ENCODE measurements at places on chromosomes 12 and 14.

GRCh38 chr12:48446161-48446776 is 26.1 kb upstream of the ANP32D start:
- no peak for DNase-seq

GRCh38 chr12:31887109-31887811 is 72.0 kb upstream of the RESF1 start:
- DNase-seq, result peak; percentile 31

- peak; percentile 86 for DNase-seq
Measured at GRCh38 chr14:77707724-77708408, at the start of the genes ALKBH1 and SLIRP. Gene ALKBH1 (minus strand): TSS chr14:77708023. CDS start chr14:77708004, 19 bp downstream. Gene SLIRP (plus strand): TSS chr14:77708103. CDS start chr14:77708112, 9 bp downstream.

GRCh38 chr14:101031186-101031585 is 127.7 kb upstream of the RTL1 start:
- DNase-seq, result no peak

GRCh38 chr14:105487986-105488777 is 1.5 kb downstream of the CRIP1 start:
- DNase-seq, result peak; percentile 45

GRCh38 chr12:23853640-23854039 is 95.8 kb downstream of the SOX5 start:
- no peak for DNase-seq

GRCh38 chr12:104513681-104514080 is 56.9 kb downstream of the CHST11 start:
- no peak for DNase-seq

DNA sequence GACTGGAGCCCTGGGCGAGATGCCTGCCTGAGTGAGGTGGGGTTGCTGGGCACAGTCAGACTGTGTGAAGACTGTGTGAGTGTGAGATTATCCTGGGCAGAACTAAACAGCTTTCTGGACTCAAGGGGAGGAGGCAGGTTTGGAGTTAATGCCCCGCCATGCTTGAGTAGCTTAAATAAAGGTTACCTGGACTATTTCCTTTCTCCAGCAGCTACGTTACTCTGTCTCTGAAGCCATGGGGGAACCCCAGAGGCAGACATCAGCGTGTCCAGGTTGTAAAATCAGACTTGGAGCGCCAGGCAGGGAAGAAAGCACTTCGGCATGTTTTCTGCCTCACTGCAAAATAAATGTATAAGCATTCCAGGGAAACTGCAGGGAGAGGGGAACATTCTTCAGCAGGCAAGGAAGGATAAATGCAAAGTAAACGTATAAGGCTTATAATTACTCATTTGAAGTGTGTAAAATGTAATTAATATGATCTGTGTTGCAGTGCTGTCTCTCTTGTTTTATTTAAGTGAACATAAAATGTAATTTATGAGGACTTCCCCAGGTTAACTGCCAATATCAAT is 129.7 kb downstream of the CHST11 start:
- no peak for DNase-seq

GRCh38 chr14:43369710-43370564 is 1137.1 kb downstream of the FSCB start:
- no peak for DNase-seq

DNA sequence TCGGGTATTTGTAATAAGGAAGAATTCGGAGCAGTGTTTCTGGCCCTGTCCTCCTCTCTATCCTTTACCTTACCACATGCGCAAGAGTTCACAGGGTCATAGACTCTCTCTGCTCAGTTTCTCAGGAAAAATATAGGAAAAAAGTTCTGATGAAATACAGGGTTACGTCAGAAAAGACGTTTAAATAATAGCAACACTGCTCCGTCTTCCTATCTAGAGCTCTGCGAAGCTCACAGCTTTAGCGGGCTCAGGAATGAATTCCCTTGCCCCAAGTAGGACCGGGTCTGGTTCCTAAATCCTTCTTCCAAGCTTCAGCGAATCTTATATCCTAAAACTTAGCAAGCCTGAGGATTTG is 365 bp downstream of the CCDC59 start:
- no peak for DNase-seq

- no peak for DNase-seq
Measured at GRCh38 chr12:84874125-84874824, 38.3 kb downstream of the SLC6A15 start.

- DNase-seq, result no peak
Measured at GRCh38 chr12:110948041-110948440, 27.7 kb upstream of the MYL2 start.

DNA sequence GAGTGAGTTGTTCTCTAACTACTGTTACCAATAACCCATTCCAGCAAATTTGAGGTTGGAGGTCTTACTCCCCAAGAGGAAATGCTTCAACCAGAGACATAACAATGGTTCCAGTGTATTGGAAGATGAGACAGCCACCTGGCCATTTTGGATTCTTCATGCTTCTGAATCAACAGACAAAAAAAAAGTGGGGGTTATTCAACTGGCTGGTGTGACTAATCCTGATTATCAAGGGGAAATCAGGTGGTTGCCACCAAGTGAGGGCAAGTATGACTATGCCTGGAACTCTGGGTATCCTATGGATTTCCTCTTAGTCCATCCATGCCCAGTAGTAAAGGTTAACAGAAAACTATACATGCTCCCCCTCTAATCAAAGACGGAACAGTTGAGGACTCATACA is 29.9 kb upstream of the ZNF641 start:
- no peak for DNase-seq

DNA sequence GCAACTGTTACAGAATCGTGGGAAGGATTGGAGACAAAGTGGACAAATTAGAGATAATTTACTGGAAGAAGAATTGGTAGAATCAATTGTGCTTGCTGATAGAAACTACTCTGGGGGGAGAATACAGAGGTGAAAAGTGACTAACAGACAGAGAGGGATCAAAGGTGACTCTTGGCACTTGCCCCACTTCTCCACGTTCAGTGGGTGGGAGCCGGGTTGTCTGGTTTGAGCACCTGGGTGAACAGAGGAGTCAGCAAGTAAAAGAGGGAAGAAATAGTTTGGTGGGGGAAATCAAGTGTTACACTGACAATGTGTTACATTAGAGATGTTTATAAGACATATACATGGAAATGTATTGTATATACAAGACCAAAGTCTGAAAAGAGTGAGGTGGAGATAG is 69.1 kb downstream of the PPP2R5E start:
- no peak for DNase-seq

- DNase-seq, result no peak
Measured at GRCh38 chr14:92570674-92571262, 57.2 kb downstream of the RIN3 start.

DNA sequence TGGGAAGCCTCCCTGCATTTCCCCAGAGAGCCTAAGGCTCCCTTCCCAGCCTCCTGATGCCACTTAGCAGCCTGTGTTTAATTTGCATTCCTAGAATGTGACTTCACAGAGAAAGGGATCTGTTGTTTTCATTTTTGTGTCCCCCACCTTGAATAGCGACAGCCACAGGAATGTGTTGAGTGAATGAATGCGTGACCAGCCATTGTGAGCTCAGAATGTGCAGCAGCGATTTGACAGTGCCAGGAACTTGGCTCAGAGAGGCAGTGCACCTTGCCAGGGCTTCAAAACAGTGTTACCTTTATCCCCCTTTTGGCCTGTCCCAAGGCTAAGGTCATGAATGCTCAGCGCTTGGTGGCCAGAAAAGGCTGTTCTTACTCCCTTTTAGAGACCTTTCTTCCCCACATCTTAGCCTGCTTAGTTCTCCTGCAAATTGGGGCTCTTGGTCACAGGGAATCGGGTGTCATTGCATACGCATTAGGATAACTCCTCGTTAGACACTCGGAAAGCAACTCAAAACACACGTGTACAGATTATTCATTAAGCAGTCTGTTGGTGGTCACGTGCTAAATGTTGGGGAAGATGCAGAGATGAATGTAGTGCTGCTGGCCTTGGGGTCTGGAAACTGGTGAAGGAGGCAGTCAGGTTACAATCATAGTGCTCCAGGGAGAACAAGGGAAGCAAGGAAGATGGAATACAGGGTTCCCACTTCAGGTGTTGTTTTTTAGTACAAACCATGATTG is 9.8 kb downstream of the NTF3 start:
- DNase-seq, result no peak

GRCh38 chr14:105864651-105865265 is 338.4 kb downstream of the TMEM121 start:
- DNase-seq, result no peak

DNA sequence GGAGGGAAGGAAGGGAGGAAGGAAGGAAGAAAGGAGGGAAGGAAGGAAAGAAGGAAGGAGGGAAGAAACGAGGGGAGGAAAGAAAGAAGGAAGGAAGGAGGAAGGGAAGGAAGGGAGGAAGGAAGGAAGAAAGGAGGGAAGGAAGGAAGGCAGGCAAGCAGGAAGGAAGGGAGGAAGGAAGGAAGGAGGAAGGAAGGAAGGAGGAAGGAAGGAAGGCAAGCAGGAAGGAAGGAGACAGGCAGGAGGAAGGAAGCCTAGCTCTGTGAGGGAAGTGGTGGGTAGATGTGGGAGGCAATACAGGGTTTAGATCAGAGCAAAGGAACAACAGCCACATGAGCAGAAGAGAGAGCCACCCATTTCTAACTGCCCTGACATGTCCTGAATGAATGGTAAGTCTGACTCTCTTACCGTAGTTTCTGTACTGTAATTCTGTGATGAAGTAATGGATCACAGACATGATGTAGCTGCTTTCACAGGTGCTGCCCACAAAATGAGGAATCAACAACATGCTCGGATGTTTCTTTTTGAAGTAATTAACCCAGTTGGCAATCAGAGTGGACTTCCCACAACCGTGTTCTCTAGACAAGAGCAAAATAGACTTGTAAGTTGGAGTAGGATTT is 24.4 kb upstream of the HSP90B1 start:
- no peak for DNase-seq

GRCh38 chr12:108921946-108922345 is 42.1 kb downstream of the DAO start:
- DNase-seq, result no peak

DNA sequence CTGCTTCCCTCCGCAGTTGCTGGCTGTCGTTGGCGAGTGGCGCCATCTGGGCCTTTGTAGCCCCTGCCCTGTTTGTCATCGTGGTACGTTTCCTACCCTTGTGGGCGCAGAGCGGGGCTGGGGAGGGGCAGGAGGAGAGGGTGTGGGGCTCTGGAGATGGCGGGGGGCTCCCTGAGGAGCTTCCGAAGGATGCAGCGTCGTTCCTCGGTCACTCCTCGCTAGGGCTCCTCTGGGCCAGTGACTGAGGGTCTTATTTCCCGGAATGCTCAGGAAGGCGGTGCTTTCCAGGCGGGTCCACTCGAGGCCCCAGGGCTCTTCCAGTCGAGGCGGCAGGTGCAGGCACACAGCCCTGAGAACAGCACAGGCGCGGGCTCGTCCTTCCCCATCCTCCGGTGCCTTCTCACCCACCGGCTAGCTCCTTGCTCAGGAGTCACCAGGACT is 167.1 kb downstream of the ADGRD1 start:
- no peak for DNase-seq

GRCh38 chr14:104292084-104292970 is 153.9 kb downstream of the KIF26A start:
- no peak for DNase-seq

DNA sequence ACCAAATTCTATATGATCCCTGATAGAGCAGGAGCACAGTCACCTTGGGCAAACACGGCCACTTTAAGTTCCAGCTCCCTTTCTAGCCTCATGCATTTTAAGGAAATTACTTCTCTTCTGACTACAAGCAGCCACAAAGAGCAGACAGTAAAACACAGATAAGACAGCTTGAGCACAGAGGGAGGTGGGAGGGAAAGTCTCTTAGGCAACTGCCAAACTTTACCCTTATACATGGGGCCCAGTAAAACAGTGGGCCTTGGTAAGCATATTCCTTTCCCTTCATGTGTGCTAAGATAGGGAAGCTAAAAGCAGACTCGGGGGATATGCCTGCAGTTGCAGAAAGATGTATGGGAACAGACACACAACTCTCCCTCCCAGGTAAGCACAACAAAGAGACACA is 235.9 kb downstream of the CPNE8 start:
- no peak for DNase-seq

DNA sequence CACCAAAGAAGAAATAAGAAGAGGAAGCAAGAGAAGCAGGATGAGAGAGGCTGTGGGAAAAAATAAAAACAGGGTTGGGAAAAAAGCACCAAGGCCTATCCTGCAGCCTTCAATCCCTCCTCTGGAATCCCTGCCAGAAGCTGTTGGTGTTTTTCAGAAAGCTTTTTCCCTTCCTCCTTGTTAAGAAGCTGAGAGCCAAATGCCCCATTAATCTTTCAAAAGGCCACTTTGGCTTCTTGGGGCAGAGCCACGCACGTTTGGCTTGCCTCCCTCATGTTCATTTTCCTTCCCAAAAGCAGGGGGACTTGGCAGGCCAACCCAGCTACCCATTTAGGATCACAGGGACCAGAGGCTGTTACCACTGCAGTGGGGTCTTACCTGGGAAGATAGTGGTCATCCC is 365.3 kb downstream of the NUAK1 start:
- no peak for DNase-seq

DNA sequence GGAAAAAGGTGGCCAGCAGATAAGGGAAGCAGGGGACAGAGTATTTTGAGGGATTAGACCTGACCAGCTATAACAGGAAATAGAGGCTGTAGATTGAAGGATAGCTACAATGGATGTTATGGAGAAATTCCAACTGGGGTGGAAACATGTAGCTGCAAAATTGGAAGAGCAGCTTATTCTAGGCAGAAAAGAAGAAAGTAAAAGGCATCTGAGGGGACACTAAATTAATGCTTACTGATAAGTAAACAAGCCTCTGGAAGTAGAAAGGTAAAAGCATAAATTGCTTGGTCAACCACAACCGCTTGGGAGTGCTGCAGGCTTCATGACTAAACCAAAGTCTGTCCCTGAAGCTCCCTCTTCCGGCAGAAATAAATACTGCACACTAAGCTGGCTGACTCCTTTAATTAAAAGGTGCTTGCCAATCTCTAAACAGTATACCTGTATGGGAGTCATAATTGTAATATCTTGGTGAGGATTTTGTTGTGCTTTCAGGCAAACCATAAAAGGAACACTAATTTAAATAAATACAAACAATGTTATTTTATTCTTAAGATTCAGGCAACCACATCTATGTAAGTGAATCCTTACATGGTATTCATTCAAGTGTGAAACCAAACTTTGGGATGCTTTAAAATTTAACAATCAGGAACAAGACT is 7.7 kb downstream of the UBC start:
- peak; percentile 86 for DNase-seq

DNA sequence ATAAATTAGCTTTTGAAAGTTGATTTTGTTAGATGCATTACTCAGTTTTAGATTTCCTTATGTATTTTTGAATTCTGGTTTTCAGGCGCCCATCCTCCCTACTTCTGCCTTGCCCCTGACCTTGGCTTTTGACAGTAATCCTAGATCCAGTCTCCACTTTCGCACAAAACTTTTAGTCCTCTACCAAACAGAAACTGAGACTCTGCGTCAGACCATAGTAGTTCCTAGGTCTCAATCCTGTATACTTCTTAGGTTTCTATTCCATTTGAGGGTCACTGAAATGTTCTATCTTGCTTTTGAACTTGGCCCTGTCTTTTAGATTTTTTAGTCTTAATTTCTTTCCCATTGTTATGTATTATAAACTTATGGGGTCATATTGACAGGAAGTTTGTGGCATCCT is 307.9 kb upstream of the GARIN6 start:
- DNase-seq, result no peak

Data from CD4-positive, alpha-beta T cell treated with Interferon gamma for 1 hour (primary cell).